ENCODE measurements at places on chromosomes 13 and 19.

- DNase-seq: no peak
These were observed 2.4 kb upstream of the ITGBL1 start for GRCh38 chr13:101449790-101450748.

DNA sequence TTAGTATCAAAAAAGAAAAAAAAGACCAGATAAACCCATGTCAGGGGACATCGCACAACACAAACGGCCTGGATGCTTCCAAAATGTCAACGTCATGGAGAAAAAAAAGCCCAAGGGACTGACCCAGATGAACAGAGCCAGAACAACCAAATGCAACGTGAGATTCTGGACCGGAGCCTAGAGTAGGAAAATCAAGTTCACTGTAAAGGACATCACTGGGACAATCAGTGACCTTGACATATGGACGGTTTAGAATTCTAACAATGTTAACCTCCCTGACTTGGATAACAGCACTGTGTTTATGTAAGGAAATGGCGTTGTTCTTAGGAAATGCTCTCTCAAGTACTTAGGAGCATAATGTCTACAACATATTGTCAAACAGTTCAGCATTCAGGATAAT lies 15.1 kb upstream of the EMP3 start:
- DNase-seq: no peak

- no peak for DNase-seq
These were observed 710 bp downstream of the SHD start for GRCh38 chr19:4279530-4280422.

DNA sequence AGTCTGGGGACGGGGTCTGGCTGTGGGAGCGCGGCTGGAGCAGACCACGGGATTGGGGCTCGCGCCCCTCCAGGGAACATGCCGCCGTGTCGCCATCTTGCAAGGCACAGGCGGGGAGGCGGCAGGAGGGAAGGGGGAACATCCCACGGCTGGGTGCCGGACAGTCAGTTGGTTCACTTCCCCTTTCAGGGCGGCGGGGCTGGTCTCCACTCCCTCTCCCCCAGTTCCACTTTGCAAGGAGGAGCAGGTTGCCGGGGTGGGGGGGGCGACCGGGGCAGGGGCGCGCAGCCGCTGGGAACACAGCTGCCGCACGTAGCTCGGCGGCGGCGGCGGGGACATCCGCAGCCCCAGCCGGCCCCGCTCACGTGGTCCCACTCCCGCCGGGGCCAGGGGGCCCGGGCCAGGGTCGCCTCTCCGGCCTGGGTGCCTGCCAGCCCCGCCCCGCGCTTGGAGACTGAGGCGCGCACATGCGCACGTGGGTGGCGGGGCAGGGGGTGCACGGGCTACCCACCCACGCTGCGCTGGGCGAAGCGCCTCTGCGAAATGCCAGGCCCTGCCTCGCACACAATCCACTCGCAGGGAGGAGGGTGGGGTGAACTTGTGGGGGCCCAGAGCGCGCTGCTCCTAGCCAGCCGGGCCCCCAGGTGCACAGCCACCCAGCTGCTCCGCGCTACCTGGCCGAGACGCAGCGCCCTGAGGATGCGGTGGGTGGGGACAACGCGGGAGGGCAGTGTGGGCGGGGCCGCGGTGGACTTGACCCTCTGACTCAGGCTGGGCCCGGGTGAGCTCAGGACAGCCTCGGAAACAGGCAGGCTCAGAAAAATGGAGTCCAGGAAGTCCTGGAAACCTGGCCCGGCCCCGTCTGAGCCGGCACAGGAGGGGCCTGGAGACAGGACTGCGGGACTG lies 6.4 kb downstream of the KLF16 start:
- peak; percentile 92 for DNase-seq

Data from body of pancreas (tissue), 4 donors.